NCI-H1105 treated with DMSO at 0.1 percent for 48 hours (cell line): ENCODE measurements at places on chromosomes 12 and 14.

- DNase-seq = no peak
Measured at GRCh38 chr14:60303745-60304144, 54.7 kb downstream of the PPM1A start.

DNA sequence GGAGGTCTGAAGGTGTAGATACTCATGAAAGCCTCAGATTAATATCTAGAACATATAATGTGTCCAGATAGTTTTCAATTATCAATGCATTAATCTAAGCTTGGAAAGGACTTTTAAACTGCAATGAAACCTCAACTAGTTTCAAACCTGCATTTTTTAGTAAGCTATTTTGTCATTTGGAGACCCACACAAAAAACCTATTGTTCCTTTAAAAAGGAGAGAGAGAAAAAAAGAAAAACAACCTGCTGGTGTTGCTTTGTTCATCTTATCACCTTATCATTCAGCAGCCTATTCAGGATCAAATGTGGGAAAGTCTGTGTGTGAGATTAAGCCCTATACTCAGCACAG is 215.7 kb upstream of the PLEKHG7 start:
- DNase-seq = no peak

DNA sequence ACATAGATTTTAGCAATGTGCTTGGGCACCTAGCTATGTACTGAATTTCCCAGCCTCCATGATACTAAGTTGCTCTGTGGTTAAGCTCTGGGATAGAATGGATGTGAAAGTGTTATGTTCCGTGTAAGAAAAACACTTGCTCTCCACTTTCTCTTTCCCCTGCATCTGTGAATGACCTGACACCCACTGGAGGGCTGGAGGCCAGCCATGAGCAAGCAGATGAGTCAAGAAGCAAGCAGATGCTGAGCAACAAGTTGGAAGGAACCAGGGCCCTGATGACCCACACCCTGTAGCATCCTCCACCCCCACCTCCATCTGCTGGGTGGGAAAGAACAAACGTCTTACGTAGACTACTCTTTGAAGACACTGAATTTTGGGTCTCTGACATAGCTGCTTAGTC is 56.6 kb downstream of the EID3 start:
- DNase-seq = no peak

GRCh38 chr12:76746516-76746915 is 17.4 kb upstream of the ZDHHC17 start:
- no peak for DNase-seq

DNA sequence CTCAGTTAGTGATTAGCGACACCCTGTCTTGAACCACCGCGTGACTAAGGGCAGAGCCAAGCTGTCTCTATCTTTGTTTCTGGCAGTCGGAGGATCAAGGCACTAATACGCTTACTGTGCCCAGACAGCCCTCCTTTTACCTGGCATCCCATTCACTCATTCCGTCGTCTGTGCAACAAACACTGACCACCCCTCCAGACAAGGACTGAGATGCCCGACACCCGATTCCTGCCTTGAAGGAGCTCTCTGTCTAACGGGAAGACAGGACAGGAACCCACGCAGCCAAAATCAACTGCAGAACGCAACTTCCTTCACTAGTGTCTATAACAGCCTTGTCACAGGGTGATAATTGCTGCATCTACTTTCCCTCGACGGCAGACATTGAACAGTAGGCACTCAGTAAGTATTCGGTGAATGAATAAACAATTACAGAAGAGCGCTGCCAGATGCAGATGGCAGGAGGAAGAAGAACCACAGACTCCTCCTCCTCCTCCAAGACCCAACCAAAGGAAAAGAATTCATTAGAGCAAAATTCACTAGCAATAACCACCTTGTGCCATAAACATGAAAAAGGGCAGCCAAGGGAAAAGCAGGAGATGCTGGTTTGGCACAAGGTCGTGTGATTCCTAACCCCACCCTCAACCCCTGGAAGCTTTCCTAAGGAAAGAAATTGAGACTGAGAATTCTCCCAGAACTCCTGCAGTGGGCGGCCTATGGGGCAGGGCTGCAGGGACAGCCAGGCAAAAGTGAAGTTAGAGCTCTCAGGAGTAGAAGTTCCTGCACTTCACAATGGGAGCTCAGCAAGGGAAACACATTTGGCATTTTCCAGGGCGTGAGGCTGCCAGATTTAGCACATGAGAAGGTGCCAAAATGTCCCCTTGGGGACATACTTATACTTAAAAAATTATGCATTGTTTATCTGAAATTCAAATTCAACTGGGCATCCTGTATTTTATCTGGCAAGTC is 186.6 kb upstream of the DIO3 start:
- no peak for DNase-seq

DNA sequence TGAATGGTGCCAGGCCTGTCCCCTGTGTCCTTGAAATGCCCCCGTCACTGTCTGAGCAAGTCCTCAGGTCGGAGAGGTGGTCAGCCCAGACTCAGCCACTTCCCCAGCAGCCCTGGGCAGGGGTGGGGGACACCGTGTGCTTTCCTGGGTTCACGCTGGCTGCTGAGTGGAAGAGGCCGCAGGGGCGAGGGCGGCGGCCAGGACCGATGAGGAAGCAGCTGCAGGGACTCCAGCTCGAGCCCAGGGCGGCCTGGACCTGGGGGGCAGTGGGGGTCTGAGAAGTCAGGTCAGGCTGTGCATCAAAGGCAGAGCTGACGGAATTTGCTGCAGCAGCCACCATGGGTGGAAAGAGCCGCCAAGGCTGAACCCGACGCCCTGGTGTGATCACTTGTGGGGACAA is 28.4 kb downstream of the NOC4L start:
- no peak for DNase-seq

DNA sequence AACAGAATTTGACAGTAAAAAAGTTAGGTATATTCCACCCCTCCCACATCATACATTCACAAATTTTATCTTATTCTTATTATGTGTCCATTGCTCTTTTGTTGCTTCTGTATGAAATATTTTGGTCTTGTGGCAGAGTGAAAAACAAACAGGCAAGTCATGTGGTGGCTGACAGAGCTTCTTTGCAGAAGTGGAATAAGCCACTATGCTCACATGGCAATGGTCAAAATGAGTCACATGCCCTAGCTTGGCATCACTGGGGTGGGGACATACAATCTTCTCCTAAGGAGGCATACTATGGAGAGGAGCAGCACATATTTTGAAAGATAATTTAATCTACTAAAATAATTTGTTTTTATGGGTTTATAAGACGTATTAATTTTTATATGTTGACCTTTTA is 27.7 kb upstream of the CMA1 start:
- no peak for DNase-seq

DNA sequence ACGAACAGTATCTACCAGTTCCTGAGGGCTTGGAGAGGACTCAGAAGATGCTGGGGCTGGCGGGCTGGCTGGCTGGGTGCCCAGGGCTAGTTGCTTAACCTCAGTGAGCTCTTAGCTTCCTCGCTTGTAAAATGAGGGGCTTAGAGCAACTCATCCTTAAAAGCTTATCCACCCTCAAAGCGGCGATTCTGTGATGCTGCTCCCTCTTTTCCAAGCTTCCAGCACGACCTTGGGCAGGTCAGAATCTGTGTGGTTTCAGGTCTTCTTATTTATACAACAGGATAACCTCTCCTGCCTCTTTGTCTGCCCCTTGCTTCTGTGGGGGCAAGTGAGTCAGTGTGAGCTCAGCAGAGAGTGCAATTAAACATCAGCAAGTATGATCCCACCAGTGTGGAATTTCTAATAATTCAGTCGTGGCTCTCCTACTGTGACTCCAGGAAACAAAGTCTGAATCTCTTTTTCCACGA is 281.8 kb downstream of the KSR2 start:
- DNase-seq = peak; percentile 47

GRCh38 chr12:121089031-121089812 is 43.5 kb upstream of the P2RX7 start:
- no peak for DNase-seq

- DNase-seq = no peak
Measured at GRCh38 chr12:52534482-52534881, 14.3 kb upstream of the KRT5 start.

GRCh38 chr14:67529947-67530935 is 2.8 kb upstream of the PLEKHH1 start:
- no peak for DNase-seq

GRCh38 chr12:89653-90052 is 23.1 kb downstream of the IQSEC3 start:
- no peak for DNase-seq

DNA sequence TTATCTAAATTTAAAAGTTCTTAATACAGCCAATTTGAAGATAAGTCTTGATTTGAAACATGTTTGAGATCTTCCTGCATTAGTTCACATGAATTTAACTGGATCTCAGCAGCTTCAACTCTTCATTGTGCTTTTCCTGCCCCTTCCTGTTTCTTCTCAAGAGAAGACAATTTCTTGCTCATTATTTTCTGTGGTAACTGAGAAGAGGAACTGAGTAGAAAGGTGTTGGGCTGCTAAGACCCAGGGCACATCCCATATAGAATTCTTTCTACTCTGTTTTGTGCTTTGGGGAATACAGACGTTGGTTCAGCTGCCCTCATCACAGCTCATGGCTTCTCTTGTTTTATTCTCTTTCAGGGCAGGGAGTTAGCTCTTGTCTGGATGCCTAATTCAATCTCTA is 110.2 kb downstream of the SNAPC1 start:
- DNase-seq = no peak

DNA sequence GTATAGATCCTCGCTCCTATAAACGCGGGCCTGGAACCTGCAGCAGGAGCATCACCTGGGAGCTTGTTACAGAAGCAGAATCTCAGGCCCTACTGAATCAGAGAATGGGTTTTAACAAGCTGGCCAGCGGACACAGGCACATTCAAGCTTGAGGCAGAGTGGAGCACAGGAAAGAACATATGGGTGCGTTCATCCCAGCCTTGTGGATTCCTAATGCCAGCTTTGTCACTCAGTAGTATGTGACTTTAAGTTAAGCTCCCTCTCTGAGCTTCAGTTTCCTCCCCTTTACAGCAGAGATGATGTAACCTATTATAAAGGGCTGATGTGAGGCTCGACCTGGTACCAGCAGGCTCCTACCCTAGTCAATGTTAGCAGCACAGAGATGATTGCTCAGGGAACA is 204.9 kb downstream of the ZFP36L1 start:
- no peak for DNase-seq

GRCh38 chr14:70971560-70971959 is 64.3 kb downstream of the PCNX1 start:
- no peak for DNase-seq

GRCh38 chr12:109293106-109293505 is 16.0 kb downstream of the FOXN4 start:
- no peak for DNase-seq

DNA sequence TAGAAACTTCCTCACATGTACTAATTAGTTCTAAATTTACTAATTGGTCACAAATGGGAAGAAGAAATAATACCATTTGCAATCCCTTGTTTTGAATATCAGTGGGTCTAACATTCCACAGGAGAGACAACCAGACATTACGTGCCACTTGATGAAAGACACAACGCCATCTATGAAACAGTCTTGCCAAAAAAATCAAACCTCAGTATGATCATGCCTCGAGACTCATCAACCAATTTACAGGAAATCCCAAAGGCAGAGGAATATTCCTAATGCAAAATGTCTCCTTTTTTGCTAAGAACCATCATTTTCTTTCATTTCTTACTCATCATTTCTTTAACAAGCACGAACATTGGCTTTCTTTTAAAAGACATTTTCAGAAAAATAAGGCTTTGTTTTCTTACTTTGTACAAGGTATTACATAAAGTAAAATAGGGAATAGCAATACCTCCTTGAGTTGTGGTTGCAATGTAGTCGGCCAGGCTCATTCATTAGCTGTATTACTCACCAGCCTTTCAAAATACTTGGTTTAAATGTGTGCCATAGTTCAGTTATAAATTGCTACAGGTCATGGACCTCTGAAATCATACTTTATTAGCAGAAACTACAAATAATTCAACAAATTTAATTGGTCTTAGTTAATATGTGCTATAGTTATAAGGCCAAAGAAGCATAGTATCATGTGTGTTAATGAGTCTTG is 436.2 kb upstream of the FLRT2 start:
- no peak for DNase-seq

DNA sequence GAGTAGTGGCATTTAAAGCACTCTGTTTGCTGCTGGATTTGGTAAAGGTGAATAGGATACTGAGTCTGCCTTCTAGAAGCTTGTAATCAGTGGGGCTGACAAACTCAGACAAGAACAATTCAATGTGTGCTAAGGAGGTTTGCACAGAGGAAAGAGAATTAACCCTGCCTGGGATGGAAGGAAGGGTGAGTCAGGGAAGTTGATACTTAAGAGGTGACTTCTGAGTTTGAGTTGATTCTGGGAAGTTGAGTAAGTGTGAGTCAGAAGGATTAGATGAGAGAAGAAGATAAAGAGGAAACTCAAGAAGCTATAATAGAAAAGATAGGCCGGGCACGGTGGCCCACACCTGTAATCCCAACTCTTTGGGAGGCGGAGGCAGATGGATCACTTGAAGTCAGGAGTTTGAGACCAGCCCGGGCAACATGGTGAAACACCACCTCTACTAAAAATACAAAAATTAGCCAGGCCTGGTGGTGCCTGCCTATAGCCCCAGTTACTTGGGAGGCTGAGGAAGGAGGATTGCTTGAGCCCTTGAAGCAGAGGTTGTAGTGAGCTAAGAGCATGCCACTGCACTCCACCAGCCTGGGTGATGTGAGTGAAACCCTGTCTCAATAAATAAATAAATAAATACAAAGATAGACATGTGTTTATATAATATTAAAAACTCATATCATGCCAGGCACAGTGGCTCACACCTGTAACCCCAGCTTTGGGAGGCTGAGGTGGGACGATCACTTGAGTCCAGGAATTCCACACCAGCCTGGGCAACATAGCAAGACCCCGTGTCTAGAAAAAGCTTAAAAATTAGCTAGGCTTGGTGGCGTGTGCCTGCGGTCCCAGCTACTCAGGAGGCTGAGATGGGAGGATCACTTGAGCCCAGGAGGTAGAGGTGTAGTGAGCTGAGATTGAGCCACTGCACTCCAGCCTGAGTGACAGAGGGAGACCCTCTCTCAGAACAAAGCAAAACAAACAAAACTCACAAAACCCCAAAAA is 126.8 kb upstream of the CPM start:
- no peak for DNase-seq

GRCh38 chr14:92568621-92569479 is 55.3 kb downstream of the RIN3 start:
- DNase-seq = no peak
